Activated CD4-positive, alpha-beta T cell treated with anti-CD3 and anti-CD28 coated beads, Interleukin-10, Interleukin-2, amounts not matched to agents 100 ng/mL and 50 ng/mL, durations not matched to agents 16 hours and 8 hours (primary cell): ENCODE measurements at places on chromosomes 7 and 10.

GRCh38 chr10:61733358-61733940 lies 70.7 kb downstream of the CABCOCO1 start:
- DNase-seq, result peak; percentile 55

DNA sequence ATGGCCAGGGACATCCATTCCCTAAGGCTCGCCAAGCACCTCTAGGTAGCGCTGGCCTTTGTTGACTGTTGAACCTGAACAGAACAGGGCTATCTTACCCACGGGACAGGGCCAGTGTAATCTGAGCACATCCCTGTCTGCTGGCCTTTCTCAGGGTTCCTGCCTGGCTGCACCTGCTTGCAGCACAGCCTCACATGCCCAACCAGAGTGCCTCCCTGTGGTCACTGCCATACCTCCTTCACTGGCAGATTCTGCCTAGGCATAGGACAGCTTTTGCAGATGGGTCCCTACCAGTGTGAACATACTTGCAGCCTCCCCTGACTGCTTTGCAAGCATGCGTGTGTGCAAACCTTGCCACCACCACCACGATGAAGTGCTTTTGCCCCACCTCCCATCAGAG lies 15.8 kb upstream of the LIPN start:
- DNase-seq, result no peak

DNA sequence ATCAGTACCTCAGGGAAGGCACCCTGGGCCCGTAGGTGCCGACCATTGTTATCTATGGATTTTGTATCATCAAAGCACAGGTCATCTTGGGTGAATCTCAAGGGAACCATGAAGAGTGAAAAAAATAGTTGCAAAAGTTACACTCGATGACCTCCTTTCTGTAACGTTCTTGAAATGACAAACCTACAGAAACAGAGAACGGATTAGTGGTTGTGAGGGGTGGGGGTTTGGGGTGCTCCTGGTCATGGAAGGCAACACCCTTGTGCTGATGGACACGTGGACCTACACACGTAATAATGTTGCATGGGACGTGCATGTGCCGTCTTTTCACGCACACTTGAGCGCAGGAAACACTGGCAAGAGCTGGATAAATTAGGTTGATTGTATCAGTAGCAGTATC lies 655.9 kb downstream of the SDK1 start:
- DNase-seq, result no peak

DNA sequence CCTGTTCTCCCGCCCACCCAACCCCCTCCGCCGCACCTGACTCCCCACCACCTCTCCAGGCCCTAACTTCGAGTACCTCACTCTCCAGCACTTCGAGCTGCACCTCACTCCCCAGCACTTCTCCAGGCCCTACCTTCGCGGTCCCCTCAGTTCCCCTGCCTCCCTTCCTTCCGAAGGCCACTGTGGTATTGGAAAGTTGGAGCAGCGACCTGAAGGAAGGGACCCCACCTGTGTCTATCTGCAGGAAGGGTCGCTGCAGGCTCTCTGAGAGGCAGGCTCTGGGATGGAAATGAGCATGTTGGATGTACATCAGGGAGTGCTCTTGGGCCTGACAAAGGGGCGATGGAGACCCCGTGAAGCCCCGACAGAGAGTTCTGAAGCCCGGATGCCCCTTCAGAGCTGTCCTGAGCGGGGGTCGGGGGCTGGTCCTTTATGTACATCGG lies 122.2 kb downstream of the PRKAG2 start:
- DNase-seq, result no peak

- peak; percentile 10 for DNase-seq
These were observed 314.8 kb downstream of the POM121L12 start for GRCh38 chr7:53350241-53350640.

DNA sequence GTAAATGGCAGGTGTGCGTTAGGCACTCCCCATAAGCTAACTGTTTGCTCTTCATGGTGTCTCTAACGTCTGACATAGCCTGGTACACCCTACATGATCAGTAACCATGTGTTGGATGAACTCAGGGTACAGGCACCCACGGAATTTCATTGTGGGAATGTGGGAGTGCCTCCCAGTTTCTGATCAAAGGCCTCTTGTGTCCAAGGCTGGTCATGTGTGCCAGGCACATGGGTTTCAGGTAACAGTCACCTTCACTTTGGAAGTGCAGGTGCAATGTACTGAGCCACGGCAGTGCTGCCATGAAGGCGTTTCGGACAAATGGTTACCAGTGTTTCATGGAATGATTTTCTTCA lies 298.3 kb downstream of the DNAJB6 start:
- DNase-seq, result no peak

- DNase-seq, result peak; percentile 75
These were observed 589 bp downstream of the LDB1 start for GRCh38 chr10:102119417-102120141.

DNA sequence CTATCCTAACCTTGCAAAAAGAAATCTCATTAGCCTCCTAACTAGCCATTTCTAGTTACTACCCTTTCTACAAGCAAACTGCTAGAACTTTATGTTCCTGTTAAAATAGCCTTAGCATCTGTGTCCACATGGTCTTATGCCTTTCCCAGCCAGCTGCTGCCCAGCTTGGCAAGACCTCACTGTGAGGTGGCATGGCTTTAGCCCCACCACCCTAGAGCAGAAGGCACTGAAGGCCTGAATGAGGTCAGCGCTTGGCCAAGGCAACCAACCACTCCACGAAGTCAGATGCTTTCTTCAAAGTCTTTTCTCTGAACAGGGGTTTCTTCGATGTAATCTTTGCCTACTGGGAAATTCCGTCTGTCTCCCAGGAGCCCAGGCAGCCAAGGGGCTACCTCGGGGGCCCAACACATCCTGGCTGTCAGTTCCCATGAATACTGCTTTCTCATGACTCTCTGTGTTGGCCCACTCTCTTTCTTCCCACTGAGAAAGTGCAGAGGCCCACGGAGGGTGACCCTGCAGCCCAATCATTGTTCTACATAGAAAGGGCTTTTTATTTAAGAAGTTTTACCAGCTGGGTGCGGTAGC lies 41.6 kb downstream of the POLR3A start:
- DNase-seq, result no peak

GRCh38 chr10:114698271-114699061 lies 40.4 kb upstream of the ABLIM1 start:
- no peak for DNase-seq

GRCh38 chr7:77328669-77329068 lies 87.5 kb downstream of the GSAP start:
- peak; percentile 9 for DNase-seq

- no peak for DNase-seq
These were observed 1.7 kb upstream of the TMEM213 start for GRCh38 chr7:138796038-138796615.

- peak; percentile 97 for DNase-seq
These were observed 96.9 kb downstream of the HIPK2 start for GRCh38 chr7:139680676-139681462.

DNA sequence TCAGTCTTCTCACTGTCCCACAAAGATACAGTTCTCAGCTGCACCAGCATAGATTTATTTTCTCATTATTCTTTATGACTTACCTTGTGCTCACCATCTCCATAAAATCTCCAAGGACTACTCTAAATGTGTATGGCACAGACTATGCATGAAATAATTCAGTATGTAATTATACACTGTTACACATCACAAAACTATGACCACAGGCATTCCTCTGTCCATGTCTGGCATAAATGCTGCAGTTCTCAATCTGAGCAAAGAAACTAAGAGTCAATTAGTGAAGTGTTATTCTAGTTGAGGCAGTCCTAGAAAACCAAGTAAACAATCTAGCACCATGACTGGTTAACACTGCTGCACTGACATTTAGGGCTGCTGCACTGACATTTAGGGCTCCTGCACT lies 2.7 kb downstream of the CYCS start:
- DNase-seq, result no peak

- DNase-seq, result peak; percentile 71
These were observed 51.4 kb upstream of the SMNDC1 start for GRCh38 chr10:110355922-110356627.

- no peak for DNase-seq
These were observed 85.7 kb downstream of the GLI3 start for GRCh38 chr7:42151309-42151708.

GRCh38 chr10:131003455-131003854 lies 308.1 kb downstream of the TCERG1L start:
- DNase-seq, result no peak

- peak; percentile 56 for DNase-seq
These were observed 5.7 kb upstream of the TIAL1 start for GRCh38 chr10:119602241-119603095.

- DNase-seq, result peak; percentile 1
These were observed 312.7 kb upstream of the SP8 start for GRCh38 chr7:21099432-21099831.

- DNase-seq, result no peak
These were observed 9.8 kb upstream of the ORC5 start for GRCh38 chr7:104217620-104218019.

- no peak for DNase-seq
These were observed 21.5 kb upstream of the MYL10 start for GRCh38 chr7:101650579-101651081.

DNA sequence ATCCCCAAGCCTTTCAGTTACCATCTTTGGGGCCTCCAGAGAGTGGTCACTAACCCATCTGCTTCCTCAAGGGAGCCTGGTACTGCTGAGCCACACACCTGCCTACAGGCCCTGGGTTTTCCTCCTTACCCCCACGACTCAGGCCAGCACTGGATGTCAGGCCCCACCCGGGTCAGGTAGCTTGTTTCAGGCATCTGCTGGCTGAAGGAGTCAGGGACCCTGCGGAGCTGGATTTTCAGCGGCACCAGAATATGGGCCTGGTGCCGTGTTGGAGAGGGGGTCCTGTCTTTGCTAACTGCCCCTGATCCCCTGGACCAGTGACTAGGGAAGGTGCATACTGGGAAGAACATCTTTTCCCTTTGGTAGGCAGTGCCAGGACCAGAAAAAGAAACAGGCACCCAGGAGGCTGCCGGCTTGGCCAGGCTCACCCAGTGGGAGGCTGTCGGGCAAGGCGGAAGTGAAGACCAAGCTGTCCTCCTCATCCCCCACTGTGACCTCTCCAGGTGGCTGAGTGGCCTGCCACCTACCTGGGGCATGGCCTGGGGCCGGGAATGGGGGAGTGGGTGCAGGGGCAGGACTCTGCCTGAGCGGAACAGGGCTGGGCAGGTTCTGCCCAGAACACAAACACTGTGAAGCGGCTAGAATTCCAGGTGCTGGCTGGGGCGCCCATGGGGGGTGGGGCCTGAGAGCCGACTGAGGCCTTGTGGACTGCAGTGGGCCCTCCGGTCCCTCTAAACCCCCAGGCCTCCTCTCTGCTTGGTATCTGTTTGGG lies 12.4 kb upstream of the SAMD8 start:
- DNase-seq, result no peak

DNA sequence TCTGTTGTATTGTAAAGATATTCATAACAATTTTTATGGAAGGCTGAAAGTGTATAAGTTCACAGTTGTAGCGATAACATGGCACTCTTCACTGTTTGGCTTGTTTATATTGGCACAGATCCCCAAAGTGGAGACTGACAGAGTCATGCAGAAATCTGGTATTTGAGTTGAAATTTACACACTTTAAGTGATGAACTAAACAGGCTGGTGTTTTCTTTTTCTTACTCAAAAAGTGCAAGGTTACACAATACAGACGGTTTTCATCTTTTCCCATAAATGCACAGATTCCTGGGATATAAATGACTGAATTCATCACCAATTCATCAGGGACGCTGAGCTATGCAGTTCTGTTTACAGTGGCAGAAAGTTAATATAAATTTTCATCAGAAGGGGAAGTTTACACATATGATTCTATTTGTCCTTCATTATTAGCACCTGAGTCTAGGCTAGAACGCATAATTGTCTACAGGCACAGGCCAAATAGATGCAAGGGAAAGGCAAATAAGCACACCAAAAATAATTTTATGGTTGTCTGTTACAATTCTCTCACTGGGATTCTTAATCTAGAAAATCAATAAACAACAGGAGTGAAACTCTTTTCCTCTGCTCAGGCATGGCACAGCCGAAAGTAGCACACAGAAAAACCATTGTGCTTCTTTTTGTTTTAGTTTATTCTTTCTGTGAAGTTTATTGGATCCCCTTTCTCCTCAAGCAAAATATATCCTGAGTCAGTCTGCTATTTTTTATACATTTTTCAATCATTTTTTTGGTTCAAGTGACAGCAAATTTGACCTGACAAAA lies 88.0 kb downstream of the FOXP2 start:
- no peak for DNase-seq

DNA sequence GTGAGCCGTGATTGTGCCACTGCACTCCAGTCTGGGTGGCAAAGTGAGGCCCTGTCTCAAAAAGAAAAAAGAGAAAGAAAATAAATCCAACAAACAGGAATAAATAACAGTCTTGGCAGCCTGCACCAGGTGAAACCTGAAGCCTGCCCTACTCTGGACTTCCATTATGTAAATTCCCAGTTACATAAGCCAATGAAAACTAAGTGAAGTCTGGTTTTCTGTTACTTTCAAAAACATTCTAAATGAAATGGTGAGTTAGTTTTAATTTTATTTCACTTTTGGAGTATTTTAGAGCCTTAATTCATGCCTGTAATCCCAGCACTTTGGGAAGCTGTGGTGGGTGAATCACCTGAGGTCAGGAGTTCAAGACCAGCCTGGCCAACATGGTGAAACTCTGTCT lies 22.5 kb upstream of the HIBADH start:
- no peak for DNase-seq

DNA sequence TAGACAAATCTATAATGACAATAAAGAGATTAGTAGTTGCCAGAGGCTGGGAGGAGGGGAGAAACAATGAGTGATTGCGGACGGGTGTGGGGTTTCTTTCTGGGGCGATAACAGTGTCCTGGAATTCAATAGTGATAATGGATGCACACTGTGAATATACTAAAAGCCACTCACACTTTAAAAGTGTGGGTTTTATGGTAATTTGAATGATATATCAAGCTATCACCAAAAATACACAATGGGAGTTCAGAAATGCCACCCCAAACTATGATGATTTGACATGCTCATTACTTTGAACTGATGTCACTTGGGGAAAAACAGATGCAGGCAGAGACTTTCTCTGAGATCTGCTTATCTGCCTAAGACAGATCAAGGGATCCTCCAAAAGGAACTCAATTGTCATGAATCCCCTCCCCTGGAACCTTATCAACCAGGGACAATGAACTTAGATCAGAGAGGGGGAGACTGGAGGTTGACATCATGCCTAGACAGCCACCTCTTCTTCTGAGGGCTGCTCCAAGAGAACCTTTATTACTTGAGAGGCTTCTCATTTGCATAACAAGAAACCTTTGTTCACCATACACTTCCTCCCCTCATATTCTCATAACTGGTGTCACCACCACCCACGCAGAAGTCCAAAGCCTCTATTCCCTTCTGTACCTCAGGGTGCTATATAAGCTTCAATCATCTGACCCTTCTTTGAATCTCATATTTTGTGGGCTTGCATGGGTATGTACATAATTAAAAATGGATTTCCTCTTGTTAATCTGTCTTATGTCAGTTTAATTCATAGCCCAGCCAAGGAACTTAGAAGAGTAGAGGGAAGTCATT lies 14.8 kb upstream of the ZC3HAV1 start:
- no peak for DNase-seq
